ENCODE measurements at places on chromosomes 16 and 17.

DNA sequence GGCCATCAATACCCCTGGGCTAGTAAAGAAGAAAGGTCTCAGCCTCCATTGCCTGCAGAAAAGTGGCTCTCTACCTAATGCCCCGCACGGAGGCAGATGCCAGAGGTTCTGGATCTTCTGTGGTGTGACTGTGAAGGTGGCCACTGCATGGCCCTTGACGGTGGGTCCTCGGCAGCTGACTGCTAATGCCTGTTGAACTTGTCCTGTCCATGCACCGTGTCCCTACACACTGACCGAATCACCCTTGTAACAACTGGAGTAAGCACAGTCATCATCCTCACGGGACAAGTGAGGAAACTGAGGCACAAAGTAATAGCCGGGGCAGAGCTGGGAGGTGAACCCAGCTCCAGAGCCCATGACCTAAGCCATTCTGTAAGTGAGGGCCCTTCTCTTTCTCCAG lies 48.8 kb downstream of the MYH11 start:
- DNase-seq, result no peak

DNA sequence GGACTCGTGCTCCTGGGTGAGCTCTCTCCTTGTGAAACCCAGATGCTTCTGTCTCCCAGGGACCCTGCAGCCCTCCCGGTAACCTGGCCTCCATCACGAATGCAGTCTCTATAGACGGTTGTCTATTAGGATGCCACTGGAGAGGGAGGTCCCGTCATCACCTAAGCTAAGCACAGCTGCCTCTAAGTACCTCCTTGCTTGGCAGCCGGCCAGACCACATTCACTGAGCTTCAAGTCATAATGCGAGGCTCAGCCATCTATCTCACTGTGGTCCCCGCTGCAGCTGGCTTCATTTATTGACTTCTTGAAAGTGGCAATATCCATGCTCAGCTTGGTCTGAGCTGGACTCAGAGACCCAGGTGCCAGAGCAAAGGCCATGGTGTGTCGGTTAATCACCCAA lies 74.5 kb upstream of the HSBP1 start:
- DNase-seq, result no peak

- no peak for DNase-seq
These were observed 35.1 kb upstream of the IL21R start for GRCh38 chr16:27366687-27367460.

DNA sequence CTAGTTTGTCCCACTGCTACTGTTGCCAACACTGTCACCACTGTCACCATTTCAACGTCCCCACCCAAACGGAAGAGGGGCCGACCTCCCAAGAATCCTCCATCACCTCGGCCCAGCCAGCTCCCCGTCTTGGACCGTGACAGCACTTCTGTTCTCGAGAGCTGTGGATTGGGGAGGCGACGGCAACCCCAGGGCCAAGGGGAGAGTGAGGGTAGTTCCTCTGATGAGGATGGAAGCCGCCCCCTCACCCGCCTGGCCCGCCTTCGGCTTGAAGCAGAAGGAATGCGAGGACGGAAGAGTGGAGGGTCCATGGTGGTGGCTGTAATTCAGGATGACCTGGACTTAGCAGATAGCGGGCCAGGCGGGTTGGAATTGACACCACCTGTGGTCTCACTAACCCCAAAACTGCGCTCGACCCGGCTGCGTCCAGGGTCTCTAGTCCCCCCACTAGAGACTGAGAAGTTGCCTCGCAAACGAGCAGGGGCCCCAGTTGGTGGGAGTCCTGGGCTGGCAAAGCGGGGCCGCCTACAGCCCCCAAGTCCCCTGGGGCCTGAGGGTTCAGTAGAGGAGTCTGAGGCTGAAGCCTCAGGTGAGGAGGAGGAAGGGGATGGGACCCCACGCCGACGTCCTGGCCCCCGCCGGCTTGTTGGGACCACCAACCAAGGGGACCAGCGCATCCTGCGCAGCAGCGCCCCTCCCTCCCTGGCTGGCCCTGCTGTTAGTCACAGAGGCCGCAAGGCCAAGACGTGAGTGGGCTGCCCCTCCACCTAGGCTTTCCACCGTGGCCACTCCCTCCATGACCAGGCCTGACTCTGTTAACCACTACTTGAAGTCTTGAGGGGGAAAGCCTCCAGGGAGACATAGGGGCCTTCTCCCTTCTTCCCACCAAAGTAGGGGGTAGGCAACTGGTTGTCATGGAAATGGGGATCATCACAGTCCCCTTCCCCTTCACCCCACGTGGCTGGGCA lies 9.0 kb upstream of the PHKG2 start:
- no peak for DNase-seq

- DNase-seq, result peak; percentile 87
These were observed 17.3 kb upstream of the EEF2K start for GRCh38 chr16:22188595-22189442.

DNA sequence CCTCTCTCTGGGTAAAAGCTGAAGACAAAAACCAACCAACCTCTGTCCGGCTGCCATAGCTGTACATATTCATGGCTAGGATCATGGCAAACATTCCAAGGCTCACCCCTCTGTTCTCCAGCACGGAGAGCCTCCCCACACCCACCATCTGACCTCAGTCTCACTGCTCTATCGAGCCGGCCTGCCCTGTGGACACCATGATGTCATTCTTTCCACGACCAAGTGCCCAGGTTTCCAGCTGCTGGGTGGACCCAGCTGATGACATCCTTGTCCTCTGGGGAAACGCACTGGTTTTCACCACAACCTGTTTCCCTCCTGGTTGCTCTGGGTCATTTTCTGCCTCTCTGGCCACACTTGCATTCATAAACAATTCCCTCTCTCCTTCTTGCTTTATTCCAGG lies 67.7 kb downstream of the NDEL1 start:
- DNase-seq, result no peak

- DNase-seq, result no peak
These were observed 22.9 kb downstream of the GDE1 start for GRCh38 chr16:19499006-19499405.

DNA sequence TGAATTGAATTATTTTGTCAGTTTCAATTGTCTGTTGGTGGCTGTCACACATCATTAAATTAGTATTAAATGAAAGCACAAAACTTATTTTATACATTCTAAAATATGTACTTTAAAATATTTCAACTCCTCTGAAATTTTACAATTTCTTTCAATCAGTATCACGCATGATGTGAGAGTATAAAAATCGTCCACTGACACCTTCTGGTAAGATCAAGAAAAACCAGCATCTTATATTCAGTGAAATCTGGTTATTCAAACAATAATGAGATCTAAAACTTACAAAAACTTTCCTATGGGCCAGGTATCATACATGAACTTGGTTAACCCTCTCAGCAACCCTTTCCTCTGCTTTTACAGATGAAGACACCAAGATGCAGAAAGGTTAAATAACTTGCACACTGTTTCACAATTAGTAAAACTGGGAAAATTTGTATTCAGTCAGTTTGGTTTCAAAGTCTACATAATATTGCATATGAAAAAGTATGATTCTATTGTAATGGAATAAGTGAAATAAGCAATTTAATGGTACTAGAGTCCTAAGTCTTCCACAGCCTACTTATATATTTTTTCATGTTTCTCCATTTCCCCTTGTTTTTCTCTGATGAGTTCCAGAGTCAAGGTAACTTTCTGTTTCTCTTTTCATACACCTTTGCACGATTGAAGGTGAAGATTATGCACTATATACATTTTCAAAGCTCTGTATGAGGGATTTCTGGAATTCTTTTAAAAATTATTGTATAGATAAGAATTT lies 58.7 kb downstream of the EFCAB5 start:
- peak; percentile 33 for DNase-seq

DNA sequence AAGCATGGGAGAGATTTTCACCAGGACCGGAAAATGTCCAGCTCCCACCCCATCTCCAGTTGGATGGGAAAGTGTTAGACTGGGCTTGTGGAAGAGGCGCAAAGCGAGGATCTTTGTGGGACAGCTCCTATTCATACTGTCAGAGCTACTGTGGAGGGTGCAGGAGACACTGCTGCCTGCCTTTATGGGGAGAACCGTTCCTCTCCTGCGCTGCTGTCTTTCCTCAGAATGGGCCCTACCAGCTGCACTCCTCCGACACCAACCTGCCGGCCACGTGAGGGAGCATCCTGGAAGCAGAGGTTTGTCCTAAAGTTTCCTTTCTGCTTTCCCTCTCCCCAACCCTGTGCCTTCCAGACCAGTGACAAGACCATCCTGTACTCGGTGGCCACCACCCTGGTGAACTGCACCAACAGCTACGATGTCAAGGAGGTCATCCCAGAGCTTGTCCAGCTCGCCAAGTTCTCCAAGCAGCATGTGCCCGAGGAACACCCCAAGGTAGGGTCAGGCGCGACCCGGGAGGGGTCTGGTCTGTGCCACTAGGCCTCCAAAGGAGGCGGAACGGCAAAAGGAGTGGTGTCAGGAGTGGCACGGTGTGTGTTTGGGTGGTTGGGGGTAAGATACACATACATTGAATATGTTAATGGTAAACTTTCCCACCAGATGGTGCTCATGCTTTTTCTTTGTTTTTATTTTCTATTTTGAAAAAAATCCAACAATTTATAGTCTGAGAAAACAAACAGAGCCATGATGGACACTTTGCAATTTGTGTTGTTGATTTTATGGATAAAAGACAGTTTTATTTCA lies 23.0 kb downstream of the SLC35G3 start:
- DNase-seq, result peak; percentile 74

GRCh38 chr17:42744283-42744805 lies 496 bp downstream of the EZH1 start:
- peak; percentile 69 for DNase-seq

DNA sequence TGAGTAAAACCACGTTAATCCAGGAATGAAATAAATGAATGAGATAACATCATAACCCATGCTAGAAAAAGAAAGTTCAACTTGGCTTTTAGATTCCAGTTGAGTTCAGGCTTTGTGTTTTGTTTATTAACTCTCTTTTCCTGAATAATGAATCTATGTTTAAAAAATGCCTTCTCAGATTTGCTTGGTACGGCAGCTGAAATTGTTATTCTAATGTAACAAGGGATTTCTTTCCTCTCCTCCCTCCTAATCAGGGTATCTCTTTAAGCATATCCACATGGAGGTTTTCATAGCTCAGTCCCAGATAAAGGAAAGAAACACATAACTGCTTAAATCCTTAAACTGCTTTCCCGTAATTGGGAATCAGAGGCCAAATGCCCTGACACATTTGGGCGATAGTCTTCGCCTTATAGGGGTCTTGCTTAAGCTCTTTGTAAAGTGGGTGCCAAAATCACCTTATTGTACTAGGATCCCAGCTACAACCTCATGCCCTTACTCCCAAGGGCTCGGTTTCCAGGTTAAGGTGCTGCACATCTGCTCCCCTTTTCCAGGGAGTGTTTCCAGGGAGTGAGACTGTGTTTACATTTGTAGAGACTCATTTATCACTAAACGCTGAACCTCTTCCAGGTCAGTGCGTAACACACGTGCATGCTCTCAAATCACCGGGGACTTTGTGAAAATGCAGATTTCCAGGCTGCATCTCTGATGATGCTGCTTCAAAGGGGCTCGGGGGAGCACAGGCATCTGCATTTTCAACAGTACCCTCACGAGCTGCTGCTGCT lies 142.8 kb upstream of the FOXF1 start:
- no peak for DNase-seq

DNA sequence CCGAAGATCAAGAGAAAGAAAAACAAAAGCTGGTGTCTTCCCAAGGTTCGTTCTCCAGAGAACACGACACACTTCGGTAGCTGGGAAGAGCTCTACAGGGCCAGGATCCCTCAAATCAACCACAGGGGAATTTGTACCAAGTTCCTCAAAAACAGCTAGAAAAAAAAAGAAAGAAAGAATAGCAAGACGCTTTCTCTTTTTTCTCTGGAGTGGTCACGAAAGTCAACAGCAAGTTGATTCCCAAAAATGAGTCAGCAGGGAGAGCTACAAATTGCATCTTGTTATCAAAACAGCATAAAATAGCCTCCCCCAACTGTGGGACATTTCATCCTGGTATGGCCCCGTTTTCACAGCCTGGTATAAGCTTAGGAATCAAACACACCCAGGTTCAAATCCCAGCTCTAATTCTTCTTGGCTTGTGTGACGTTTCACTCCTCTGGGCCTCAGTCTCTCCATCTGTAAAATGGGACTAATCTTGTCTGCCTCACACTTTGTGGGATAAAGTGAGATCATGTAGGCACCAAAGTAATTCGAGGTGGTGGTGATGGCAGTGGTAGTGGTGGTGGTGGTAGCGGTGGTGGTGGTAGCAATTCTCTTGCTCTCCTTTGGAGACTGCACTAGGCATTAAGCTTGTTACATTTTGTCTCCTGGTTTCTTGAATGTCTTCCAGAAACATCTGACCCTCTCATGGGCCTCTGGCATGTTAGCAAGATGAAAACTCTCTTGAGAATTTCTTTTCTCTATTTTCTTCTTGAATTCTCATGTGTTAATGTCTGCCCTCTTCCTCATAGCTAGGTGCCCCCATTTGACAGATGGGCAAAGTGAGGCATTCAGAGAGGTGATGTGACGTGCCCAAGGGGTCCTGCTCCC lies 988 bp upstream of the IL21R start:
- no peak for DNase-seq

DNA sequence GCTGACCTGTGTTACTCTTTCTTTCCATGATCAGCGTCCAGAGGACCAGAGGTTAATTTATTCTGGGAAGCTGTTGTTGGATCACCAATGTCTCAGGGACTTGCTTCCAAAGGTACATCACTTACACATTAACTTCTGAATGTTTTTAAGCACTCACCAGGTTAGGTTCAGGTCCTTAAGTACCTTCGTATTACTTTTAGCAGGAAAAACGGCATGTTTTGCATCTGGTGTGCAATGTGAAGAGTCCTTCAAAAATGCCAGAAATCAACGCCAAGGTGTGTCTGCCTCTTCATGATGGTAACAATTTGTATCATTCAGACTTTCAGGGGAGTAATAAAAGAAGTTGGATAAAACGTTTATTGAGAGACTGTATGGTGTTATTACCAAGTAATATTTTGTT lies 3.3 kb downstream of the HERPUD1 start:
- no peak for DNase-seq

DNA sequence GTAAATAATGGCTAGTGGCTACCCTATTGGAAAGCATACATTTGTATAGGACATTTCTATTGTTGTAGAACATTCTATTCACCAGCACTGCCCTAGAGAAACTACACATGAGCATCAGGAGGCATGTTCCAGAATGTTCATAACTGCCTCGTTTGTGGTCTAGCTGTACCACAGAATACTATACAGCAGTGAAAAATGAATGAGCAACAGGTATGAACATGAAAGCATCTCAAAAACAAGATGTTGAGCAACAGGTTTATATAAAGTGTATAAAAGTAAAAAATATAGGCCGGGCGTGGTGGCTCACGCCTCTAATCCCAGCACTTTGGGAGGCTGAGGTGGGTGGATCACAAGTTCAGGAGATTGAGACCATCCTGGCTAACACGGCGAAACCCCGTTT lies 91.7 kb downstream of the BMERB1 start:
- DNase-seq, result no peak

- no peak for DNase-seq
These were observed 251.4 kb downstream of the FTO start for GRCh38 chr16:53955221-53955875.

- no peak for DNase-seq
These were observed 4.6 kb downstream of the PLCD3 start for GRCh38 chr17:45127548-45128300.

Data from CD4-positive, CD25-positive, alpha-beta regulatory T cell (primary cell).